Caki2 (cell line): ENCODE measurements at places on chromosomes 13 and 19. TPM values are rescaled to one million over a fixed set of nuclear protein-coding genes. Genes with fewer than 3 reads are reported as not detected.

- no peak for DNase-seq
Measured at GRCh38 chr13:76775088-76775740, 111.0 kb downstream of the KCTD12 start.

- no peak for DNase-seq
Measured at GRCh38 chr13:97921176-97921816, 32.2 kb upstream of the IPO5 start.

DNA sequence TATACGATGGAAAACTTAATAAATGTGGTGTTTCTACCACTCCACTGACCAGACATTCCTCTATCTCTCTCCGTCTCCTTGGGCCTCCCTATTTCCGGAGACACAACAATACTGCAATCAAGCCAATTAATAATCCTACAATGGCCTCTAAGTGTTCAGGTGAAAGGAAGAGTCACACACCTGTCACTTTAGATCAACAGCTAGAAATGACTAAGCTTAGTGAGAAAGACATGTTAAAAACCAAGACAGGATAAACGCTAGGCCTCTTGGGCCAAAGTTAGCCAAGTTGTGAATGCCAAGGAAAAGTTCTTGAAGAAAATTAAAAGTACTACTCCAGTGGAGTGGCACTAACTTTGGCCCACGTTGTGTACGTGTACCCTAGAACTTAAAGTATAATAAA, 22.5 kb downstream of the ZDHHC20 start:
- DNase-seq: no peak

DNA sequence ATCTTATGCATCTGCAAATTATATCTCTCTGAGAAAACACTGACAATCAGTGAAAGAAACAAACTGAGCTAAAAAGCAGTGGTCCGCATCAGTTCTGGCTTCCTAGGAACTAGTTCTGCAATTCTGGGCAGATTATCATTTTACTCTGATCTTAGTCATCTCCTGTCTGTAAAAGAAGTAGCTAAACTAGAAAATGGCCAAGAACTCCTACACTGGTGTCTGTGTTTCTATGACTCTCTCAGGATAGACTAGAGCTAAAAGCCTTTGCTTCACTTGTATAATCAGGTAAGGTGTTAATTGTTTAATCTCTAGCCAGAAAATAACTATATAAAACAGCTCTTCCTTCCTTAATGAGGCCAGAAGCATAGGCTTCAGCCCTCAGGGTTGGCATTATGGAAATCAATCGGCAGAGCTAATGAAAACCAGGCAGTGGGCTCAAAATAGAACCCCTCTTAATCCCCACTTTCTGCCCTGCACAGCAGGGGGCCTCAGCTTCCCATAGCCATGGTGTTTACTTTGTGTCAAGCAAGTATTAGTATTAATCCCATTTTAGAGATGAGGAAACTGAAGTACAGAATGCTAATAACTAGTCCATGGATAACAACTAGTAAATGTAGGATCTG, 459.2 kb downstream of the FGF14 start:
- DNase-seq: no peak

- DNase-seq: no peak
Measured at GRCh38 chr19:31512181-31512970, 163.1 kb upstream of the TSHZ3 start.

GRCh38 chr13:67097892-67098452, 132.2 kb downstream of the PCDH9 start:
- DNase-seq: no peak

DNA sequence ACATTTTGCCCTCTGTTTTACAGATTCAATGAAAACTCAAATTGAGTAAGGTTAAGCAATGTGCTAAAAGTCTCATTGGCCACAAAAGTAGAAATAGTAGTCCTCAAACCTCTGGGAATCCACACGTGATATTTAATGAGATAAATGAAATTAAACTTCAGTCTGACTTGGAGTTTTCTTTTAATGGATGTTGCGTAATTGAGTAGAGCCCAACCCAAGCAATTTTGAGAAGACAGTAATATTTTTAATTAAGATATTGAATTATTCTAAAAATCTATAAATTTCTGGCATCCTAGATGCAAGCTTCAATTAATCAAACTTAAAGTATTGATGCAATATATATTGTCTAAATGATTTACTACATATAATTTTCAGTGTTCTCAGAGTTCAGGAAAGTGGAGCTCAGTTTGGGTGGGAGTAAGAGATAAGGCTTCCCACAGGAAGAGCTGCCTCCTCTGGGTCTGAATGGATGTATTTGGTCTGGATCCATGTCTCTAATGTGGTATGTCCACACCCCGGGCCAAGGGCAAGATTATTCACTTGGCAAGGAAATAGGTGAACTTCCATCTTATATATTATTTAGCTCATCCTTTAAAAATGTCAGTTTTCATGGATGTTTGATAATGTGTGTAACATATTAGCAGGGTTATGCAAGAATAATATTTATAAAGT, 6.9 kb downstream of the MBNL2 start:
- no peak for DNase-seq

DNA sequence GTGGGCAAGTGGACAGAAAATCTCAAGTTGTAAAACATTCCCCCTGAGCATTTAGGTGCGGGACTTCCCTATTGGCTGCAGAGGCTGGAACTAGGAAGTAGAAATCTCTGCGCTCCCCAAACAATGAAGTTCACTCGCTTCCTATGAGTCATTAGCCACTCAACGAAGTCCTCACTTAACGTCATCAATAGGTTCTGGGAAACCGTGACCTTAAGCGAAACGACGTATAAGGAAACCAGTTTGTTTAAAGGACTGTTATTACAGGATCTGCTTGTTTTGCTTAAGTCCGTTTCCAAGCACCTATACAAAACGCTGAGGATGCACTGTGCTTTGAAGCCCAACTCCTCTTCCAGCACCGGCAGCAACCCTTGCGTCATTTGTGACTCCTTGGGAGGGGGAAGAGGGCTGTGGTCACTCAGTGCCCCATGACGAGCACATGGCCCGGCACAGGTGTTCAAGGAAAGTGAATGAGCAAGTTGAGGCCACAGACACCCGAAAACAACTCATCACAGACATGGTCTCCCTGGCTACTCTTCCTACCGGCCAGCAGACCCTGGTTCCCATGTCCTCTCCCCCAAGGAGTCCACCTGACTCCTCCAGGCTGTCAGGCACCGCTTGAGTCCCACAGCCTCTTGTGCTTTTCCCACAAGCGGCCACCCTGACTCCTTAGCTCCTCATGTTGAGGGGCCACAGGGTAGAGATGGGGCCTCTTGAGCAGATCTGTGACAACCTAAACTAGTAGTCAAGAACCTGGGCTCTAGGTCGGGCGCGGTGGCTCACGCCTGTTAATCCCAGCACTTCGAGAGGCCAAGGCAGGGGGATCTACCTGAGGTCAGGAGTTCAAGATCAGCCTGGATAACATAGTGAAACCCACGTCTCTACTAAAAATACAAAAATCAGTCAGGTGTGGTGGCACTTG, 4.8 kb downstream of the RPS16 start:
- peak; percentile 98 for DNase-seq

DNA sequence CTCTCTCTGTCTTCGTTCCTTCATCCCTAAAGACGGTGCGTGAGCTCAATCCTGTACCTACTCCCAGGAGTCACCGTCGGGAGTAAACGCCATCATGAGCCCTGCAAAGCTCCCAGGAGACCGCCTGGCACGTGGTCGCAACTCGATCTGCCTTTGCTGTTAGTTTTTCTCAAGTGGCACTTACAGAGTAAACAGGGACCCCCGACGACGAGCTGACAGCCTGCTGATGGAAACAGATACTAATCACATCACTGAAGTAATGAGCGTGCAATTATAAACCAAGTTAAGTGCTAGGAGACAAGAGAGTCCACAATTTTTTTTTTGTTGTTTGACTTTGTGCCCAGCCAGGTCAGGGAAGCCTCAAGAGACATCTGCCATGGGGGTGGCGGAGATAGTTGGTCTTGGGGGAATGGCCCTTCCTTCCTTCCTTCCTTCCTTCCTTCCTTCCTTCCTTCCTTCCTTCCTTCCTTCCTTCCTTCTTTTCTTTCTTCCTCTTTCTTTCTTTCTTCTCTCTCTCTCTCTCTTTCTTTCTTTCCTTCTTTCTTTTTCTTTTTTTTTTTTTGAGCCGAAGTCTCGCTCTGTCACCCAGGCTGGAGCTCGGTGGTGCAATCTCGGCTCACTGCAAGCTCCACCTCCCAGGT, 23.6 kb downstream of the CACNG6 start:
- no peak for DNase-seq

DNA sequence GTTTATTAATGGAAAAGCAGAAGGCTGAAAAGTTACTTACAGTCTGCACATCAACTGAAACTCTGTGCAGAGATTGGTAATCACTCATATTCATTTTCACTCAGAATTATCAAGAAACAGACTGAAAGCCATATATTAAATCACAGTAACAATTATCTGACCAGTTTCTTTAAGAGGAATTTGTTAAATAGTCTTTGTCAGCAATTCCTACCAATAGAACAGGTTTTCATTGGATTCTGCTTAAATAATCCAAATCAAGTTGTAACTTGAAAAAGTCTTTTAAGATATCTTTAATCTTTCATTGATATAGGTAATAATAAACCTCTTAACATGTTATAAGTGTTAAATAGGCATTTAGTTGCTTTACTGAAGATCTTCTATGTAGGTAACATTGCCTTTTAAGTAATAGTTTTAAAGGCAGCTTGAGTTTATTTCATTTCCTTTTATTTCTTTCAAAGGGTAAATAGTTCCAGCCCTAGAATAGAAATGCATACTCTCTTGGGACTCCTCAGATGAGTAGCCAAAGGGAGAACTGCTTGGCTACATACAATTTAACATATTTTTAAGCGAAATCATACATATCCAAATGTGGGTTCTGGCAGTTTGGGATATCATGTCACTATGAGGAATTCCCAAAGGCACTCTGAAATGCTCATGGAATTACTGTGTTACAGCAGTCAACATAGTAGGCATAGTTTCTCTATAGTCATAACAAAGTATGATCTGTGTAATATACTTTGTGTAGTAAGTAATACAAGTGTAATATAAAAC, 326.0 kb upstream of the SPRY2 start:
- no peak for DNase-seq

- DNase-seq: no peak
Measured at GRCh38 chr19:38464421-38465082, 31.1 kb downstream of the RYR1 start.

- no peak for DNase-seq
Measured at GRCh38 chr19:5542665-5543064, 25.1 kb downstream of the TINCR start.

- DNase-seq: no peak
Measured at GRCh38 chr13:112434032-112434431, 57.9 kb downstream of the SPACA7 start.

GRCh38 chr19:38744298-38744681, at the start of gene CAPN12:
CAPN12 (minus strand) TSS chr19:38744474; CDS start chr19:38744165, 309 bp downstream.
- no peak for DNase-seq

- DNase-seq: peak; percentile 58
Measured at GRCh38 chr19:54096617-54097106, 3.9 kb downstream of the OSCAR start.

DNA sequence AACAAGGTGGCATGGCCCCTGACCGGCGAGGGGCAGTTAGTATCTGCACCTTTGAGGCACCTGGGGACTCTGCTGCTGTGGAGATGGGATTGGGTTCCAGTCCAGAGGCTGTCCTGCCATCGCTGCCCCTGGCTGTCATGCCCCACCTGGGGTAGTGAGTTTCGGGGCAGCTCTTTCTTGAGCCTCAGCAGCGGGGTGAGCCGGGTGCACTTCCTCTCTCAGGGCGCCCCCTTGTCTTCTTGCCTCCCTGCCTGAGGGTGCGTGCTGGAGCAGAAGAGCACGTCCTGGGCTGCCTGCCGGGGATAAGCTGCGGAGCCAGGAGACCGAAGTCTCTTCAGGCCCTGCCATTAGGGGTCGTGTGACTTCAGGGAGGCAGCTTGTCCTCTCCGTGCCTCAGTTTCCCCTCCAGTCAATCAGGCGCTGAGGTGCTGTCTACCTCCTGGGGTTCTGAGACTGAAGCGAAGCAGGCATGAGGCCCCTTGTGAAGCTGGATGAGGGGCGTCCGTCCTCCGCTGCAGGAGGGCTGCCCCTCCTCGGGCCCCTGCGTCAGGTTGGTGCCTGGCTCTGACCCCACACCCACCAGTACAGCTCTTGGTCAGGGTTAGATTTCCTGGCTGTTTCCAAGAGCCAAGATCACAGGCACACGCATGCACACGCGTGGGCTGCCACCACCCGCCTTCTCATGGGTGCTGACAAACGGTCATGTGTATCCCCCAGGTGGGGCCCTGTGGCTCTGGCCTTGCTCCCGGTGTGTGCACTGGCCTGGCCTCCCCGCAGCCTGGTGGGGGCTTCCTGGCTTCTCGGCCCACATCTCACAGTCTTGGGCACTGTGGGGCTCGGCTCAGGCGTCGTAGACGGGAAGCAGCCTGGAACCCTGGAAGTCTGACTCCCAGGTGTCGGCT, 8.3 kb downstream of the GNA11 start:
- DNase-seq: no peak

- peak; percentile 13 for DNase-seq
Measured at GRCh38 chr13:112443995-112444311, 67.8 kb downstream of the SPACA7 start.

- DNase-seq: no peak
Measured at GRCh38 chr19:17180997-17181702, 34.0 kb upstream of the USE1 start.

The TMEM38A gene
- total RNA-seq: 4.8 and 9.9 TPM in 2 replicates

The SIGLEC9 gene
- total RNA-seq: 1.5 TPM in 1 of 2 replicates, not detected in the other

The ZNF136 gene
- total RNA-seq: 1.1 and 6.6 TPM in 2 replicates

The MEIOSIN gene
- total RNA-seq: 0.35 TPM in 1 of 2 replicates, not detected in the other

The ZNF837 gene
- total RNA-seq: 3.3 and 8.2 TPM in 2 replicates

The DDX39A gene
- total RNA-seq: 165 and 194 TPM in 2 replicates

The CGB8 gene
- total RNA-seq: 1.7 TPM in 1 of 2 replicates, not detected in the other

The CCDC61 gene
- 11.1 and 17.0 TPM in 2 replicates for total RNA-seq
